ENCODE measurements at places on chromosomes 2 and 18. TPM values are rescaled to one million over a fixed set of nuclear protein-coding genes. Genes with fewer than 3 reads are reported as not detected.

MATN3 gene
- total RNA-seq: 1.2 TPM

TMEM198 gene
- total RNA-seq: 0.93 TPM

G6PC2 gene
- not detected for total RNA-seq

ACMSD gene
- total RNA-seq: 0.46 TPM

All from airway epithelial cell (primary cell).